ENCODE measurements at places on chromosomes 2 and 18.

- peak; percentile 14 for DNase-seq
Measured at GRCh38 chr2:225598897-225599296, 199.4 kb downstream of the NYAP2 start.

DNA sequence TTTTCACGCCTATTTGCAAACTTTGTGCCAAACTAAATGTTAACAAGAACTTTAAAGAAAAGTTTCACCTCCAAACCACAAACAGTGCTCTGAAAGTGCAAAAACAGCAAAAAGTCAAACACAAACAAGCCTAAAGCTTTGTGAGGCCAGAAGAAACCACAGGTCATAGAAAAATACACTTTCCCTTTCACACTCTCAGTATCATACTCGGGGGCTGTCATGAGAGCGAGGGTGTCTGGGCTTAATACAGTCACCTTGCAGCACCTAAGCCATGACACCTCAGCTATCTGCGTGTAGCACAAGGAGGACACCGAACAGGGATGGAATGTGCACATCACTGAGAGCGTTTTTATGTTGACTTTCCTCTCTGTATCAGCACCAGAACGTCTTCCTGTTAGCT lies 26.6 kb upstream of the SEH1L start:
- DNase-seq = no peak

GRCh38 chr18:37534627-37535026 lies 31.0 kb downstream of the CELF4 start:
- no peak for DNase-seq

- DNase-seq = no peak
Measured at GRCh38 chr2:51103205-51103604, 71.3 kb upstream of the NRXN1 start.

GRCh38 chr2:213067888-213068287 lies 83.5 kb downstream of the IKZF2 start:
- no peak for DNase-seq

DNA sequence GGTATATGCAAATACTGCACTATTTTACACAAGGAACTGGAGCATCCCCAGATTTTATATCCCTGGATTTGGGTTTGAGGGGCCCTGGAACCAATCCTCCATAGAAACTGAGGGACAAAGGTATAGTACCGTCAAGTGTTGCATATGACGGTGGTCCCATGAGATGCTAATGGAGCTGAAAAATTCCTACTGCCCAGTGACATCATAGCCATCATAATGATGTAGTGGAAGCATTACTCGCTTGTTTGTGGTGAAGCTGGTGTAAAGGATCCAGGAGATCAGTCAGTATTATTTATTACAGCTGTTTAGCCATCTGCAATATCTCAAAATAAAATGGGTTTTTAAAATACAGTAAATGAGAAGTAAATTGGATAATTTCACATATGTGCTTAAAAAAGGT lies 496.6 kb upstream of the HS6ST1 start:
- no peak for DNase-seq

DNA sequence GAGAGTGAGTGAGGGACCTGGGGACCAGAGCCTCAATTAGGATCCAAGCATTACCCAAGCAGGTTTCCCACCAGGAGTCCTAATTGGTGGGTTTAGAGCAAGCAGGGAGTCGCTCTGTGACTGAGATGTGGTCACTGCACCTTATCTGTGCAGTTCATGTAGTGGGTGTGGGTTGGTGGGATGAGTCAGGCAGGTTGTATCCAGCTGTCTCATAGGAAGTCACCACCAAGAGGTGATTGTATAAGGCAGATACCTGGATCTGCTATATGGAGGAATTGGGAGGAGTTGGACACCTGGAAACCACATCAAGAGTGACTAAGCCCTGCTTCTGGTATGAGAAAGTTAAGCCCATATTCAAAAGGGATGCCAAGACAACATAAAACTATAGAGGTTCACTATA lies 106.8 kb downstream of the ARHGAP28 start:
- no peak for DNase-seq
